GM12878 (cell line): ENCODE measurements at places on chromosomes 16 and 17. TPM values are rescaled to one million over a fixed set of nuclear protein-coding genes. Genes with fewer than 3 reads are reported as not detected.

- no peaks in the 10 kb centered on the region for H3K27me3 ChIP-seq
- peaks cover 18% of the 10 kb centered on the region for H3K36me3 ChIP-seq
- no peaks in the 10 kb centered on the region for H3K4me1 ChIP-seq
- H3K27ac ChIP-seq: peak overlapping the region; percentile 76
- no peak for DNase-seq
Measured at GRCh38 chr17:81510785-81511553, 1.6 kb downstream of the ACTG1 start.

DNA sequence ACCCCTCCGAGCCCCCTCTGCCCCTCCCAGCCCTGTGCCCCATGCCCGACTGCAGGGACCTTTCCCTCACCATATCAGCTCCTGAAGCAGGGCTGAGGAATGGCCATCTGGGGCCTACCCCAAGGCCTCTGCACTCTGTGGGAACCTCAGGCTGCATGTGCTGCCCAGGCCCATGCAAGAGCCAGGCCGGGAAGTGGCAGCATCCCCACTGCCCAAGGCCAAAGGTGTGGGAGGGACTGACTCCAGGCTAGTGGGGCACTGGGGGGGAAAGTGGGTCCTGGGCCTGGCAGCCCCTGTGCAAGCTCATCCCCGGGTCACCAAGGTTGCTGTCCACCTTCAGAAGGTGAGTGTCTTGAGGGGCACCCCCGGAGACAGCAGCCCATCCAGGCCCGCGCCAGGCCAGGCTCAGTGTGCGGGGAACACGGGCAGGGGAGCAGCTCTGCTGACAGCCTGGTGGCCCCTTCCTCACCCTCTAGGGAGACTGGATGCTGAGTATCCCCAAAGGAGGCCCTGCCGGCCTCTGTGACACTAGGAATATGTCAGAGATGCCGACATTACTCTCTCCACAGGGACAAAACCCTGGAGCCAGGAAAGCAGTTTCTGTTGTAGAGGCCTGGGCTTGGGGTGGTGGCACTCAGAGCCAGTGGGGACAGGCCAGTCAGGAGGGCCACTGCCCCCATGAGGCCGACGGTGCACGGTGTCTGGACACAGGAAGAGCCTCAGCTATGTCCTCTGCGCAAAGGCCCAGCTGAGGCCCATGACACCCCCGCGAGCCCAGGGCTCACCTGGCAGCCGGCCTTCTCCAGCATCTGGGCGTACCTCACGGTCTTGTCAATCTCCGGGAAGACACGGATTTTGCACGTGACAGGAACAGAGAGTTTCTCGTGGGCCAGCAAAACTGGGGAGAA is 3.3 kb downstream of the DUS1L start:
- H3K4me1 ChIP-seq: peaks cover 8% of the 10 kb centered on the region
- no peaks in the 10 kb centered on the region for H3K27me3 ChIP-seq
- H3K4me3 ChIP-seq: no peak overlapping the region
- DNase-seq: no peak
- no peak overlapping the region for H3K27ac ChIP-seq

DNA sequence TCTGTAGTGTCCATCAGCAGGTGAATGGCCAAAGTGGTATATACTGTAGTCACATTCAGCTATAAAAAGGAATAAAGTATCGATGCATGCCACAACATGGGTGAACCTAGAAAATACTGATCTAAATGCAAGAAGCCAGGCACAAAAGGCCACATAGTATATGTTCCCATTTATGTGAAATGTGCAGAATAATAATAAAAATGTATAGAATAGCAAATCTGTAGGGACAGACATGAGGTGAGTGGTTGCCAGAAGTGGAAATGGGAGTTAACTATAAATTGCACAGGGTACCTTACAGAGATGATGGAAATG is 23.1 kb downstream of the DBNDD1 start:
- no peaks in the 10 kb centered on the region for H3K27me3 ChIP-seq
- H3K27ac ChIP-seq: peak overlapping the region; percentile 52; the same call in 1 of the 2 replicates
- DNase-seq: no peak
- peaks cover 28% of the 10 kb centered on the region for H3K36me3 ChIP-seq

KRTAP3-1 gene
- not detected in 2 replicates for total RNA-seq

HSD11B2 gene
- 0.16 and 0.18 TPM in 2 replicates for total RNA-seq

ORAI3 gene
- 17.3 TPM in 2 replicates for total RNA-seq

MYH11 gene
- total RNA-seq: 0.41 and 0.58 TPM in 2 replicates
